ENCODE measurements at places on chromosomes 1 and 21.

- no peak for DNase-seq
These were observed 221.1 kb downstream of the KIF26B start for GRCh38 chr1:245375789-245376460.

GRCh38 chr1:217088521-217089284, 365.5 kb upstream of the ESRRG start:
- DNase-seq, result no peak

DNA sequence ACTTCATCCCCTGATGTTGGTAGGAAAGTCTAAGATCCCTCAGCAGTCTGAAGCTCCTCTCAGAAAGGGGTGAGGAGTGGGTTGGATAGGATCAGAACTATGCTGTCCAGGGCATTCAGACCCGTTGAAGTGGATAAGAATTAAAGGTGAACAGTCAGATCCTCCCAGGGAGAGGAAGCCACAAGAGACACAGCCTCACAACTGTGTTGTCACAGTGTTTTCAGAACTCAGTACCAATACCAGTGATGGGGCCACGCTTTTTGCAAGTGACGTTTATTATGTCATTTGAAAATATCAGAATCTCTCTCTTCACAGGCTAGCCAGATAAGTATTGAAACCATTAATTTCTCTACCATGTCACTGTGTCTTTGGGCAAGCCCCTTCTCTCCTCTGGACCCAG, 15.4 kb upstream of the EPS15 start:
- DNase-seq, result no peak

DNA sequence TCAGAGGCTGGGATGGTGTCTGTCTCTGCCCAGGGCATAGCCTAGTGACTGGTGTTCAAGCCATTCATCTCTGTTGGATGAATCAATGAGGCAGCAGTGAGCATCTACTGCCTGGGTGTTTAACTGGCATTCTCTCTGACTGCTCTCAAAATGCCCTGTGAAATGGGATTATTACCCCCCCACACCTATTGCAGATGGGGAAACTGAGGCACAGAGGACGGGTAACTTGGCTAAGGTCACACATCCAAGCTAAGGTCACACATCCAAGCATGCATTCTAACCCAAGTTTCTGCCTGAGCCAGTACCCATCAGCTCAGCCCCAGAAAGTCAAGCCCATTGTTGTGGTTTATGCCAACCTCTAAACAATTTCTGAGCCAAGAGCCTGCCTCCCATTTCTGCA, 5.0 kb downstream of the TTC39A start:
- no peak for DNase-seq

DNA sequence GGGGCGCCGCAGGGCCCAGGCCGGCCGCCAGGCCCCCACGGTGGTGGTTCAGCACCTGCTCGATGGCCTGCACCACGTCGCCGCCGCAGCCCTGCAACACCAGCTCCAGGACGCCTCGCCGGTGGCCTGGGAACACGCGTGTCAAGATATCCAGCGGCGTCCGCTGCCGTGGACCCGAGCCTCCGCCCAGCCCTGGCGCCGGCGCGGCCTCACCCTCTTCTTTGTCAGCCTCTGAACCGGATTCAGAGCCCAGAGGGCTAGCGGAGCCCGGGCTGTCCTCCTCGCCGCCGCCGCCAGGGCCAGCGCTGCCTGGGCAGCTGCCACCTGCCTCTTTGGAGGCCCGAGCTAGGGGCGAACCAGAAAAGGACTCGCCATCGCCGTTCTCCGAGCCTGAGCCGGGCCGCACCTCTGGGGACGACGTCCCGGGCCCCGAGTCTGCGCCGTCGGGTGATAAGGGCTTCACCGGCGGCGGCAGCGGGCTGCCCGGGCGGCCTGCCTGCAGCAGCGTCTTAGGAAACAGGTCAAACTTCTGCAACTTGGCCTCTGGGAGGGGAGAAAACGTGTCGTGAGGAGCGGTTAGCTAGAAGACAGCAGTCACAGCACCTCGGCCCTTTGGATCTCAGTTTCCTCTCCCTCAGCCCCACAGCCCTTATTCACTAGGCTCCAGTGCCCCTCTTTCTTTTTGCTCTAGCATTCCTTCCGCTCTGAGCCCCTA, 3.9 kb downstream of the DMRTA2 start:
- DNase-seq, result no peak

Data from T-helper 22 cell (primary cell).